ENCODE measurements at places on chromosomes 3 and 15. TPM values are rescaled to one million over a fixed set of nuclear protein-coding genes. Genes with fewer than 3 reads are reported as not detected.
A peak's percentile ranks its signal among the peaks of the same experiment; 100 is the strongest.

EFL1 gene
- total RNA-seq, result 16.9 TPM

DCBLD2 gene
- 34.7 TPM for total RNA-seq

ACOX2 gene
- 33.4 TPM for total RNA-seq

CCR9 gene
- not detected for total RNA-seq

VEPH1 gene
- 0.41 TPM for total RNA-seq

MLH1 gene
- total RNA-seq, result 49.3 TPM

- DNase-seq, result no peak
Measured at GRCh38 chr15:56977232-56977631, 58.8 kb downstream of the TCF12 start.

DNA sequence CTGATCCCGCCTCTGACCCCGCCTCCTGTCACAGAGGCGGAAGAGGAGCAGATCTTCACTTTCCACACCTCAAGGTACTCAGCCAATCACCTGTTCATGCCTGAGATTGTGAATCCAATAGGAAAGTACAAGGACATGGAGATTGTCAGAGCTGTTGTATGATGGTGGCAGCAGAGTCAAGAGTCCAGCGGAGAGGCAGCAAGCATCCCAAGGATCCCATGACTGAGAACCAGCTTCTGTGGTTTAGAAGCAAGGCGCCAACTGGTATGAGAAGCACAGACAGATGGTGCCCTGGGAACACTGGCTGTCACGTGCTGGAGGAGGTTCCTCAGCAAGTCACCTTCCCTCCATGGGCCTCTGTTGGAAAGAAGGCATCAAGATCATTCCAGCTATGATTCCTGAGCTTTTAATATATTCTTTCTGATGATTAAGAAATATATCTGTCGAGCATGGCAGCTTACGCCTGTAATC is 93.9 kb downstream of the CPN2 start:
- no peak for DNase-seq

- no peak for DNase-seq
Measured at GRCh38 chr15:25641762-25642161, 202.9 kb upstream of the UBE3A start.

- no peak for DNase-seq
Measured at GRCh38 chr15:80492874-80493273, 88.7 kb downstream of the ARNT2 start.

DNA sequence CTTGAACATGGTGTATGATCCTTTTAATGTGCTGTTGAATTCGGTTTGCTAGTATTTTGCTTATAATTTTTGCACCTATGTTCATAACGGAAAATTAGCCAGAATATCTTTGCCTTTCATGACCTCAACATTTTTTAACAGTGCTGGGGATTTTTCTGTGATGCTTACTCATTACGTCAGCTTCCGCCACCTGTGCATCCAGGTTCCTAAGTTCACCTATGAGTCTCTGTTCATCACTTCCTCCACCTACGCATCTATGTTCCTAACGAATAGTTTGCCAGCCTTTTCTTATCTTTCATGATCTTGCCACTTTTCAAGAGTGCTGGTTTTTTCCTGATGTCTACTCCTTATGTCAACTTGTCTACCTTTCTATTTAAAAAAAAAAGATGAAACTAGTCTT is 16.5 kb downstream of the AADACL2 start:
- no peak for DNase-seq

DNA sequence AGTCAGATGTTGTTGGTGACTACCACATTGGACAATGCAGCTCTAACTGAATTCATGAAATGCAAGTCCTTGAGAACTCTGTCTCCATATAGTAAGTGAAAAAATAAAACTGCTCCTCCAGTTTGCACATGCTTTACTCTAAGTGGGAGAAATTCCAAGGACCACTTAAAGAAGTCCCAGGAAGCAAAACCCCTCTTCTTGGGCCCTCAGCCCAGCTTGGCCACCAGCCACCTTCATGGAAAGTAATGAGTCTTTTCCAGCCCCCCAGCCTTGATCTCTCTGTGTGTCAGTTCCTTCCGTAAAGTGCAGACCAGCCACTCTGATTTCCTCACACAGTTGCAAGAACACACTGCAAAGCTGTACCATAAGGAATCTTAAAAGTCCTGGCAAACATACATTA is 34.5 kb downstream of the DAPK2 start:
- DNase-seq, result no peak

DNA sequence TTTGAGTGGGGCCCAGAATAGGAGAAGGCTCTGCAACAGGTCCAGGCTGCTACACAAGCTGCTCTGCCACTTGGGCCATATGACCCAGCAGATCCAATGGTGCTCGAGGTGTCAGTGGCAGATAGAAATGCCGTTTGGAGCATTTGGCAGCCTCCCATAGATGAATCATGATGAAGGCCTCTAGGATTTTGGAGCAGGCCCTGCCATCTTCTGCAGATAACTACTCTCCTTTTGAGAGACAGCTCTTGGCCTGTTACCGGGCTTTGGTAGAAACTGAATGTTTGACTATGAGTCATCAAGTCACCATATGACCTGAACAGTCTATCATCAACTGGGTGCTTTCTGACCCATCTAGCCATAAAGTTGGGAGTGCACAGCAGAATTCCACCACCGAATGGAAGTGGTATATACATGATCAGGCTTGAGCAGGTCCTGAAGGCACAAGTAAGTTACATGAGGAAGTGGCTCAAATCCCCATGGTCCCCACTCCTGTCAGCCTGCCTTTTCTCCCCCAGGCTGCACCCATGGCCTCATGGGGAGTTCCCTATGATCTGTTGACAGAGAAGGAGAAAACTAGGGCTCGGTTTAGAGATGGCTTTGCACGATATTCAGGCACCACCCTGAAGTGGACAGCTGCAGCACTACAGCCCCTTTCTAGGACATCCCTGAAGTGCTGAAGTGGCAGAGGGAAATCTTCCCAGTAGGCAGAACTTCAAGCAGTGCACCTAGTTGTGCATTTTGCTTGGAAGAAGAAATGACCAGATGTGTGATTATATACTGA is 971.4 kb downstream of the MCTP2 start:
- no peak for DNase-seq

- no peak for DNase-seq
Measured at GRCh38 chr3:192884777-192885773, 32.6 kb downstream of the MB21D2 start.

GRCh38 chr15:97902140-97902780 is 58.2 kb upstream of the ARRDC4 start:
- DNase-seq, result no peak

DNA sequence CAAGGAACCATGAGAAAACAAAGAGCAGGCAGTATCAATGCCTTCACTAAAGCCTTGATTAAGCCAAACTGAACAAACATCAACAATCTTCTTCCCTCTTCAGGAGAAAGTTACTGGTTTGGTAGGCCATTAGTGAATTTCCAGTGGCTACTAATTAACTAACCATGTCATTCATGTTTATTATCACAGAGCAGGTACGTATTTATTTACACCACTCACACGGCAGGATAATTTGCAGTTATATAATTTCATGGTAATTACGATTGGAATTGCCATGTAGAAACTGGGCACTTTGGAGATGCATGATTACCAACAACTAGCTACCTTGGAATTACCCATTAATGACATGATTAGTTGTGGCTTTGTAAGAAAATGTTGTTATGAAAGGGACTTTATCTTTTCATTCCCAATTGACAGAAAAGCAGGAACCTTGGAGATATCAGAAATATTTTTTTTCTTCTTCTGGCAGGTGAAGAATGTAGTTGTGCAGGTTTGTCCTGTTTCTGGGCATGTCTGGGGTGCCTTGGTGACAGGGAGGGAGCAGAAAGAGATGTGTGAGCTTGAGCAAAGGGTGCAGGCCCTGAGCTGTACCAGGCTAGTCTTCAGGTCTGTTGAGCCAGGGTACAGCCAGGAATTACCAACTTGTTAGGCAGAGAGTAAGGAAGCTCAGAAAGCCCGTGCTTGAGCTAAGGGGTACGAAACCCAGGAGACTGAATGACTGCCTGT is 310.7 kb downstream of the RORA start:
- DNase-seq, result no peak

DNA sequence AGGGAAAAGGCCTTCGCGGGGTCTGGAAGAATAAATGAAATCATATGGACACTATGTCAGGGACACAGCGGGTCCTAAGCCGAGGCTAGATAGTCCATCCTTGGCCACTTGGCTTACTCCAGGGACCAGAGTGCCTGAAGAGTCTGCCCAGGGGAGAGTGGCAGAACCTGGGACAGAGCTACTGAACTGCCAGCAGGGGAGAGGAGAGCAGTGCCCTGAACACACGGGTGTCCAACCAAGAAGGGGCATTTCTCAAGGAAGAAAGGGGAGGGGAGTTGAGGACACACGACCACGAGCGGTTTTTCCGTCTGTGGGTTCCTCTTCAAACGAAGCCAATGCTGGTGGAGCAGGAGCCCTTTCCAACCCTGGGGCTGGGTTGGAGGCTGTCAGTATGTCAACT is 1.0 kb downstream of the ACAN start:
- DNase-seq, result no peak

DNA sequence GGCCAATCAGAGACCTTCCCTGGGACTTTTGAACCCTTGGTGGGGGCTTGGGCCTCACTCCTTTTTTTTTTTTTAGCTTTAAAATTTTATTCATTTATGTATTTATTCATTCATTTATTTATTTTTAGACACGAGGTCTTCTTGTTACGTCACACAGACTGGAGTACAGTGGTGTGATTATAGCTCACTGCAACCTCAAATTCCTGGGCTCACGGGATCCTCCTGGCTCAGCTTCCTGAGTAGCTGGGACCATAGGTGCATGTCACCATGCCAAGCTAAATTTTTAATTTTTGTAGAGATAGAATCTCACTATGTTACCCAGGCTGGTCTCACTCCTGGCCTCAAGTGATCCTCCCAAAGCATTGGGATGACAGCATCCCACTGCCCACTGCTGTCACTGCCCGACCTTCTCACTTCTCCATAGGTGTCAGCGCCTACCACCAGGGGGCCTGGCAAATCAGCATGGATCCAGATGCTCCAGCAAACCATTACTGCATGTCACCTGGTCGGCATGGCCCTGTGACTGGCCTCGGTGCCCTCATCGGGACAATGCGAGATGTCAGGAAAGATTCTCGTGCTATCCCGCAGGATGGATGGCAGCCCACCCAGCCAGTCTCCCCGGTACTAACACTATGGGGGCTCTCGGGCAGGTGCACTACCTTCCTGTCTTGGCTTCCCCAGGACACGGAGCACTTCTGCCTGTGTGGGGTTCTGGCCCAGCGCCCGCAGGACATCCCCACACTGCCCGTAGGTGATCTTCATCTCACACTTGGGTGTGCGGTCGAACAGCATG is 3.0 kb downstream of the MYL3 start:
- peak; percentile 65 for DNase-seq

DNA sequence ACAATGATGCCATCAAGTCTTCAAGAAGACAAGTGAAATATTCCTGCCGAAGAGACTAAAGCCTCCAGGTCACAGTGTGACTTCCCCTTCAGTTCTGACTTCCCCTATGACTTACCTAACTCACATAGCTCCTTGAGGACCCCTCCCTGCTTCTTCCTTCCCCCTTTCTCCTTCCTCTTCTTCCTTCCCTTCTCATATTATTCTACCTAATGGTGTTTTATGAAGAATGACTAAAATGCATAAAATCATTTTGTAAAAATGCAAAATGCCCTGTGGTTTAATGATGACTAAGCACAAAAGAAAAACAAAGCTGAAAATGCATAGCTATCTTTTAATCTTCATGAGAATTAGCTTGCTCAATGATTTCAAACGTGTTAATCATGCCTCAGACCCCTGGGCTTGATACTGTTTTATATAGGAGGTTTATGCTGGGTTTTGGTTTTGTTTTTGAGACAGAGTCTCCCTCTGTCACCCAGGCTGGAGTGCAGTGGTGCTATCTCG is 26.1 kb upstream of the TM4SF4 start:
- no peak for DNase-seq

GRCh38 chr3:56347219-56347871 is 120.9 kb downstream of the ERC2 start:
- DNase-seq, result no peak

GRCh38 chr15:68608844-68609232 is 30.0 kb downstream of the CORO2B start:
- no peak for DNase-seq

DNA sequence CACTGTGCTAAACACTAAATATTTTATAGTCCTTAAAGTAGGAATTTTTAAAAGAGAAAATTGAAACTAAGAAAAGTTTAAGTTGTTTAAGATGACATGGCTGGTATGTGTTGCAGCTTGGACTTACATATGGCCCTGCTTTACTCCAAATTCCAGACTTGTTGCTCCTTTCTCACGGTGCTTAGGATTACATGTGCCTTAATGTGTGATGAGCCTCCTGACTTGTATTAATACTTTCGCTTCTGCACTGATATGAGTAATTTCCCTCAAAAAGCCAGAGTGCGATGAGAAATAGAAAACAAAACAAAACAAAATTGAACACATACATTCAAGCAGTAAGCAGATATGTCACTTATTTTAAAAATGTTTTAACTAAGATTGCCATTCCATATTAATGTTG is 250.2 kb downstream of the VGLL3 start:
- no peak for DNase-seq

DNA sequence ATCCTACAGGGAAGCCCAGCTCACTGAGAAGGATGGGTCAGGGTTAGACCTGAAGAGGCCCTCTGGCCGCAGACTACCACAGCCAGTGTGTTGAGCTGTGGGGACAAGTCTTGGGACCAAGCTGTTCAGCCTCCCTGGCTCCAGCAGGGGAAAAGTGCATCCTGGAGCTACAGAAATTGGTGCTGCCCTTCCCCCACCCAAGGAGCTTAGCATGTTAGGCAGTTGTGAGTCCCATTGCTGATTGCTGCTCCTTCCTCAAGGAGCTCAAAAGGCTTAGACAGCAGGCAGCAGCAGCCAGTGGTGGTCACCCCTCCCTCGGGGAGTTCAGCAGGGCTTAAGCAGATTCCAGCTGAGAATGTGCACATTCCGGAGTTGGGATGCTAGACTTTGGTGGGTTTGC is 165.6 kb downstream of the ATP8B4 start:
- no peak for DNase-seq

GRCh38 chr15:26287381-26287780 is 424.3 kb upstream of the ATP10A start:
- no peak for DNase-seq

- no peak for DNase-seq
Measured at GRCh38 chr3:5155241-5155640, 32.3 kb upstream of the EDEM1 start.

DNA sequence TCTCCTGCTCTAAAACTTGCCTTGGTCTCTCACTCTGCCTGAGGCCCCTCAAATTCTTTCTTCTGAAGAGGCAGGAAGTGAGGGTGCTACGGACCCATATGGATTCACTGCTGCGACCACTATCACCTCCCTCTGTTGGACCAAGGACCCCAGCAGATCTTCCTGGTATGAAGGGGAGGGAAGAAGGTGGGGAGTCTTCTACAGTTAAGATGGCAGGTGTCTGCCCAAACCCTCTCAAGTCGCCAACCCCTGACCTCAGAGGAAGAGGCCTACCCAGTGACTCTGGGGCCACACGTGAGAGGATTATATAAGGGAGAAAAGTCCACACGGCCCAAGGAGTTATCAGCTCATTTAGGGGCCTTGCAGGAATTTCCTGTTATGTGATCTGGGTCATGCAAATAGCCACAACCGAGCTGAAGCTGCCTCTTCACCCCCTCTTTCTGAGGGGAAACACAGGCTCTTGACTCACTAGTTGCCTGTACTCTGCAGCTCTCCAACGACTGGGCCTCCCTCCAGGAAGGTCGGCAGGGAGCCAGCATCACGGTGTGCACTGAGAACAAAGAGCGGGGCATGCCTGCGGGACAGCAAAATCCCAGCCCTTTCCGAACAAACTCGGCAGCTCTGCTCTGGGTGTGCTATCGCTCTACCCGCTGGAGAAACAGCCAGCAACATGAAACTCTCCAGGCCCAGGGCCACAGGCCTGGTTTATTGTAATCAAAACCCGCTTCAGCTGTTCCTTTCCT is 116.0 kb downstream of the XXYLT1 start:
- DNase-seq, result peak; percentile 91

GRCh38 chr3:149575213-149575960 is 82.4 kb downstream of the WWTR1 start:
- DNase-seq, result peak; percentile 71
